Stimulated activated CD4-positive, alpha-beta T cell treated with anti-CD3 and anti-CD28 coated beads, Interleukin-4, amount 100 ng/mL, for 4 hours (primary cell): ENCODE measurements at places on chromosomes 3 and 15.

DNA sequence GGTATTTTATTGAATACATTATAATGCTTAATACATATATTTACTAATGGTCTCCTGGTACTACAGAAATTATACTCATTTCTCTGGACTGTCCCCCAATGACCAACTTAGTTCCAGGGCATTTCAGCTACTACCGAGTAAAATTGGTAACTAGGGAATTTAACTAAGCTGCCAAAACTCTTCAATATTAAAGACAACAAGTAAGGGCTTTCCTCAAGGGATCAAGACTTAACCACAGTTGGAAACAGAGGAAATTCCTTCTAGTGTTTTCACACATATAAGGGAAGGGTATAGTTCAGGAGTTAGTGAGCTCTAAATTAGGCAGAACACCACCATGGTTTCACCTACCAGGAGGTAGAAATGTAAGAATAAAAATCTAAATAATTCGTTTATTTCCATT is 357.4 kb downstream of the TBL1XR1 start:
- DNase-seq: no peak

GRCh38 chr3:169146866-169147237 is 516.7 kb downstream of the MECOM start:
- DNase-seq: no peak

GRCh38 chr3:58392181-58392580 is 41.5 kb downstream of the PDHB start:
- no peak for DNase-seq

GRCh38 chr3:42036483-42036823 is 54.7 kb upstream of the TRAK1 start:
- no peak for DNase-seq

GRCh38 chr15:63441266-63441665 is 59.6 kb upstream of the CA12 start:
- DNase-seq: no peak

- DNase-seq: no peak
These were observed 160.9 kb downstream of the TIGIT start for GRCh38 chr3:114454551-114455251.

GRCh38 chr3:127391436-127392155 is 103.8 kb upstream of the PRR20G start:
- DNase-seq: no peak

DNA sequence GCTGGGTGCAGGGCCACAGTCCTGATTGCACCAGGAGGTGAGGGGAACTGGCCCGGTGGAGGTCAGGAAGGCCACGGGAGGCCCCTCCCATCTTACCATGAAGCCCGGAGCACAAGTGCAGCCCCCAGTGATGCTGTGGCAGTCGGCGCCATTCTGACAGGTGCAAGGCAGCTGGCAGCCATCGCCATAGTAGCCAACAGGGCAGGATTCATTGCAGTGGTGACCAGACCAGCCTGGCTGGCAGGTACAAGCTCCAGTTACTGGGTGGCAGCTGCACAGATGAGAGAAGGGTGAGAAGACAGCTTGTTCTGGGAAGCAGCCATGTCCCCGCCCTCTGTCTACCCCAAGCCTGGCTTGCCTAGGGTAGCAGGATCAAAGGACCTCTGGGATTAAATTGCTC is 88.2 kb downstream of the RAB11A start:
- DNase-seq: no peak

DNA sequence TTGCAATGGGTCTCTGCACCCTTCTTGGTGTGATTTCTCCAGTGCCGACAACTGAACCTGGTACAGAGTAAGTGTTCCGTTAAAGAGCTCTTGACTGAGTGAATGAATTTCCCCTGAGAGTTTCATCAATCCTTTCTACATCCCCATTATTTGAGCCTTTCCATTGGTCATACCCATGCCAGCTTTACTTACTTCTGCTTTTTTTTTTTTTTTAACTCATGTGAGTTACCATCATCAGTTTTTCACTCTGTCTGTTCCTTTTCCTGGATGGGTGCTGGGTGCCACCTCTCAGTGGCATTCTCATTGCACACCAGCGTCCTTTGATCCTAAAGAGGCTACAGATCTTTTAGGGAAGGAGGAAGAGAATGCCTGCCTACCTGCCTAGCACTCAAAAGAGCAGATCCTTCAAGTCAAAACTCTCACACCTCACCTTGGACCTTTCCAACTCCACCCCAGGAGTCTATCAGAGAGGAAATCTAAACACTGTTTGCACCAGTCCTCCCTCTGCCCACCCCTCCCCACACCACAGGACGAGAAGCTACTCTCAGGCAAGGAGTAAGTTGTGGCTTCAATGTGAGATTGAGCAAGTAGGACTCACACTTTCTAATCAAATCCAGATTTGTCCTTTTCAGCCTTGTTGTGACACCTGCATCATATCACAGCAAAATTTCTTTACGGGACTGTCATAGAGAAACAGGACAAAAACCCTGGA is 13.1 kb upstream of the USP3 start:
- DNase-seq: no peak

GRCh38 chr3:27239951-27240350 is 129.2 kb downstream of the NEK10 start:
- no peak for DNase-seq

- DNase-seq: no peak
These were observed 29.3 kb upstream of the MAGEF1 start for GRCh38 chr3:184741259-184741556.

GRCh38 chr3:40576396-40576795 is 51.6 kb downstream of the ZNF621 start:
- no peak for DNase-seq

DNA sequence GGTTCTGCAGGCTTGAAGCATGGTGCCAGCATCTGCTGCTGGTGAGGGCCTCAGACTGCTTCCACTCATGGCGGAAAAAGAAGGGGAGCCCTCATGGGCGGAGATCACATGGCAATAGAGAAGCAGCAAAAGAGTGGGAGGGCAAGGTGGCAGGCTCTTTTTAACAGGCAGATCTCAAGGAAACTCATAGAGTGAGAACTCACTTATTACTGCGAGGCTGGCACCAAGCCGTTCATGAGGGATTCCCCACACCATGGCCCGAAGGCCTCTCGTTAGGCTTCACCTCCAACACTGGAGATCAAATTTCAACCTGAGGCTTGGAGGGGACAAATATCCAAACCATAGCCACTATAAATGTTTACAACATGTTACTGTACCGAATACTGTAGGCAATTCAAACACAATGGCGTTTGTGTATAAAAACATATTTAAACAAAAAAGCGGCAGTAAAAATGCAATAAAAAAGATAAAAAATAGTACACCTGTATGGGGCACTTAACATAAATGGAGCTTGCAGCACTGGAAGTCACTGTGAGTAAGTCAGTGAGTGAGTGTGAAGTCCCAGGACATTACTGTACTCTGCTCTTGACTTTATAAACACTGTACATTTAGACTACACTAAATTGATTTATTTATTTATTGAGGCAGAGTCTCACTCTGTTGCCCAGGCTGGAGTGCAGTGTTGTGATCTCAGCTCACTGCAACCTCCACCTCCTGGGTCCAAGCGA is 18.8 kb upstream of the MOBP start:
- no peak for DNase-seq

DNA sequence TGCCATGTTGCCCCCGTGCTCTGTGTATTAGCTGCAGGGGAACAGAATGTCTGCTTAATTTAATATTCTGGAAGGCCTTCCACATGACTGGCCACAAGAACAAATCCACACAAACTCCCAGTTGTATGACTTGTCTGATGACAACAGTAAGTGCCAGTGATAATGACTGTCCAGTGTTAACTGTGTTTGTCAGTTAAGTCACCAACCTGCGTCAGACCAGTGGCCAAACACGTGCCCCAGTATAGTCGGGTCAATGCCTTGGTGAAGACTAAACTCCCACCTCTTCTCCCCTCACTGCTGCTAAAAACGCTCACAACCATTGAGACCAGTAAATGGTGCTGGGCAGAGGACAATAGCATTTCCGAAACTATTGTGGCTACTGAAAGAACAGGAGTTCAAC is 9.8 kb upstream of the ATP13A5 start:
- no peak for DNase-seq

DNA sequence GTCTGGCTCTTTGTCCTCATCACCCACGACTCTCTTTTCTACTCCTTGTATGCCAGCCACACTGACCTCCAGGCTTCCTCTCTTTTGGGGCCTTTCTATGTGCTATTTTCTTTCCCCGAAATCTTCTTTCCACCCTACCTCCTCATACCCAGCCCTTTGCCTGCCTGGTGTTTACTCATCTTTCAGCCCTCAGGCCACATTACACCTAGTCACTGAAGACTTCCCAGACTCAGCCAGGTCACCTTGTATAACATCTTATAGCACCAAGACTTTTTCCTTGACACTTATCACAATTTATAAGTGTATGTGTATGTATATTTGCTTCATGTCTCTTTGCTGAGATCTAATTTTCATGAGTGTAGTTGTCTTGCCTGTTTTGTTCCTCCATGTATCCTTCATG is 396.4 kb downstream of the NLGN1 start:
- DNase-seq: no peak

DNA sequence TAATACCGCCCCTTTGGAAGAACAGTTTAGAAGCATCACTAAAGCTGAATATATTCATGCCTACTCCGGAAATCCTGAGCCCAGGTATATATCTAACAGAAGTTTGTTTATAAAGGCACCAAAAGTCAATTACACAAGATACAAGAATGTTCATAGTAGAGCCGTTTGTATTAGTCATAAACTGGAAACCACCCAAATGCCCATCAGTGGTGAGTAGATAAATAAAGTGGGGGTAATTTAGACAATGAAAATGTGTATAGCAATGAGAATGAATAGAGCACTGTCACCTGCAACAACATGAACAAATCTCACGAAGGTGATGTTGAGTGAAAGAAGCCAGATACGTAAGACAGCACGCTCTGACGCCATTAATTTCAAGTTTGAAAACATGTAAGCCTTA is 68.3 kb upstream of the GLCE start:
- DNase-seq: no peak

- no peak for DNase-seq
These were observed 32.0 kb downstream of the CORO2B start for GRCh38 chr15:68610825-68611224.

DNA sequence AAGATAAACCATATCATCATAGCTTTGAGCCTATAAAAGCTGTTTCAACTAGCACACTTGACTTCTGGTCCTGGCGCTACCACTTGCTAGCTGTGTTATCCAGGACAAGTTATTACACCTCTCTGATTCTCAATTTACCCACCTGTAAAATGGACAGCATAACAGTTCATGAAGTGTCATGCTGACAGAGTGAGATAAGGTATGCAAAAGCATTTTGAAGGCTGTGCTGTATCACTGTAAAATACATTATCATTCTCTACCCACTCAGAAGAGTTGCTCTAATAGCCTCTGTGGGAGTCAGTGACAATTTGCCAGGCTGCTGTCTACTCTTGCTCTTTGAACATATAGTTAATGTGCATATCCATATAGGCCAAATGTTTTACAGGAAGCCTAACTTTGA is 93.0 kb downstream of the SSR3 start:
- no peak for DNase-seq

DNA sequence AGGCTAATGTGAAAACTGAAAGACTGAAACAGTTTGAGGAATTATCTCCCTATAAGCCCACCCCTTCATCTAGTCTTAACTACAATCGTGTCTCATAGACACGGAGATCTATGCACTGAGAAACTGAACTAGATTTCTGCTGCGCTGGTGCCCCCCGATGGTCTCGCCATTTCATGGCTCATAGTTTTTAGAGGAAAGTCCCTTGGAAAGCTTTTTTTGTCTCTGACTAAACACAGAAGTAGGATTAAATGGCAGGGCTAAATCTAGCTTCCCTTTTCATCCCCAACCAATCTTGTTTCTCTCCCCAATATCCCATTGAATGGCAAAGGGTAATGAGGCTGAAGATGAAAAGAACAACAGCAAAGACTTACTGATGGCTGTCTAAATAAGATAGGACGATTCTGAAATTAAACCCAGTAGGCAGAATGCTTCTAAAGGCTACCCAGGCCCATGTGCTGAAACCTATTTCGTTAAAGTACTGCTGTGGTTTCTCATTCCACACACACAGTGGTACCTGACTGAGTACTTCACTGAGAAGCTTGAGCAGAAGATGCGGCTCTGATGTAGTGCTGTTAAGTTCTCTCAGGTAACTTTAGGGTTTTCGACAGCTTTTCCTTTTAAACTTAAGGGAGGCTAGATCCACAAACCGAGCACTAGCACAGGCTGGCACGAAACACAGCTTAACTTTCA is 142.7 kb downstream of the GADL1 start:
- DNase-seq: peak; percentile 52

DNA sequence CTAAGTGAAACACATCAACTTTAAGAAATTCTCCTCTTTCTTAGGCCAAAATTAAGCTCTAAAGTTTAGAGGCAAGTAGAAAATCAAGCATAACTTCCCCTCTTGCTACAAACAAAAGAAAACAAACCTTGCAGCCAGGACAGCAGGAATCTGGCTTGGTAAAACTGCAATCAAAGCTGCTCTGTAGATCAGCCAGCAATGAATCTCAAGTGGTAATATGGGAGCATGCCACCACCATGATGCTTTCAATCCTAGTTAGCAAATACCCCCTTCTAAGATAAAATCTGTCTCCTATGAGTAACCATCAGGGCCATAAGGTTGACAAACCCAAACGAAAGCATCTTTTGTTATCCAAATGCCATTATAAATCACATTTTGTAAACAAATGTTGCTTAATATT is 208.3 kb upstream of the PLSCR5 start:
- DNase-seq: no peak

GRCh38 chr3:46955801-46956259 is 20.7 kb downstream of the CCDC12 start:
- no peak for DNase-seq

- no peak for DNase-seq
These were observed 1.5 kb downstream of the VIPR1 start for GRCh38 chr3:42503957-42504333.

GRCh38 chr3:184336547-184337398 is 627 bp upstream of the FAM131A start:
- DNase-seq: no peak

DNA sequence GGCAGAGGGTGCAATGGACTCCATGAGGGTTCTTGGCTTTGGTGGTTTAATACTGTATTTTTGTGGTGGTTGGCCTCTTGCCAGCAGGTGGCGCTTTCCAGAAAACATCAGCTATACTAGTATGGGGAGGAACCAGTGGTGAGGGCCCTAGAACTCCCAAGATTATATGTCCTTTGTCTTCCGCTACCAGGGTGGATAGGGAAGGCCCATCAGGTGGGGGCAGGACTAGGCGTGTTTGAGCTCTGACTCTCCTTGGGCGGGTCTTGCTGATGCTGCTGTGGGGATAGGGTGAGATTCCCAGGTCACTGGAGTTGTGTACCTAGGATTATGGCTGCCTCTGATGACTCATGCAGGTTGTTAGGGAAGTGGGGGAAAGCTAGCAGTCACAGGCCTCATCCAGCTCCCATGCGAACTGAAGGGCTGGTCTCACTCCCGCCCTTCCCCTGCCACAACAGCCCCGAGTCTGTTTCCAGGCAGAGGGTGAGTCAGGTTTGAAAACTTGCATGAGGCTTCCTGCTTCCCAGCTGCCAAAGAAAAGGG is 357.7 kb downstream of the OTOL1 start:
- no peak for DNase-seq

DNA sequence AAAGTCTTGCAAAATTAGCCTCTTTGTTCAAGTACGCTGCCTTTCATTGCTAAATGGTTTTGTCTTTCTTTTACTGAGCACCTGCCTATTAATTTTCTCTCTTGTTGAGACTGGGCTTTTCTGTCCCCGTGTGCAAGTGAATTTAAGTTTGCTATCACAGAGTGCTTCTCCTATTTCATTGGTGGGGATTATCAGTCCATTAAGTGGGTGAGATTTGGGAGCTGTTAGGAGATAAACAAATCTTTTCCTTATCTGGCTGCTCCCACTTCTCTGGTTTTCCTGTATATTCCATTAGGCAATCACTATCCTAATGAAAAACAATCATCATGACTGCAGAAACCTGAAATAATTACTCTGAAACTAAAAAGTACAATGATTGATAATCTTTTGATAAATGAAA is 254.2 kb downstream of the NR1D2 start:
- no peak for DNase-seq
